Stimulated activated CD4-positive, alpha-beta T cell treated with anti-CD3 and anti-CD28 coated beads, Interleukin-12 subunit alpha, Interleukin-12 subunit beta, amount 100 ng/mL, for 48 hours (primary cell): ENCODE measurements at places on chromosomes 11 and 22.

DNA sequence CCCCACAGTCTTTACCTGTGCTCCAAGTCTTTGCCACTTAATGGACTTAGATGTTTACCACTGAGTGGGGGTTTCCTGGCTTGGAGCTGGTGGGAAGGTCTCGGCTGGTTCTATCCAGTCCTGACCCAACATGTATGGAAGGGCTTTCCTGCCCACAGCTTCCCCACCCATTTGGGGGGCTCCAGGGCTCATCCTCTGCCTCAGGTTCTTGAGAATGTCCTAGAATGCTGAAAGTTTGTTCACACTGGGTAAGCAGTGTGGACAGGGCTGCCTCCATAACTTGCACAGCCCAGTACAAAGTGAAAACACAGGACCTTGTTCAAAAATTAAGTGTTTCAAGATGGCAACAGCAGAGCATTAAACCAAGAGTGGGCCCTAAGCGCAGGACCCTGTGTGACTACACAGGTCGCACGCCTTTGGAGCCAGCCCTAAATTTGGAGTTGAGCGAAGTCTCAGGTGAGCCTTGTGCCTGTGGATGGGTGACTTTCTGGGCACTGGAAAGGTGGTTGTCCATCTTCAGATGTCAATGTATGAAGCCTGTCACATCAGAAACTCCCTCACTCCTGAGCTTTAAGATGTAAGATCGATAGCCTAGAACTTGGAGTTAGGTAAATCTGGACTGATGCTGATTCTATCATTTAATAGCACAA, 72.7 kb upstream of the NARS2 start:
- no peak for DNase-seq

GRCh38 chr11:63966444-63966843, 8.0 kb upstream of the COX8A start:
- DNase-seq = no peak

- DNase-seq = no peak
Measured at GRCh38 chr11:2927121-2927800, 2.0 kb downstream of the PHLDA2 start.

DNA sequence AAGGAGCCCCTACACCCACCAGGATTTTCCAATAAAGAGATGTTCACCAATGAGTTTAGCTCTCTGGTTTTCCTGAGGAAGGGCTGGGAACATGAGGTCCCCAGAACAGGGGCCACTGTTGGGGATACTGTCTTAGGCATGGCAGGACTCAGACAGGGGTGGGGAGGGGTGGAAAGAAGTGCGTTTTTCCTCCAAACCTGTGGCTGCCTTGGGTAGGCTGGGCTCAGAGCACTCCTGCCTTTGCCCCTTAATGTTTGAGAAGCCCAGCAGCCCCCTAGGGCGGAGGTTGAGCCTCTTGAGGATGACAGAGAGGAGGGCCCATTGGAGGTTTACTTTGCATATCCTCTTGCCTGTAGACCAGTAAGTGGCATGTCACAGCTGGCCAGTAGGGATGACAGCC, 10.6 kb downstream of the MTFP1 start:
- no peak for DNase-seq

GRCh38 chr11:34204396-34205279, 99.2 kb downstream of the NAT10 start:
- DNase-seq = no peak

- no peak for DNase-seq
Measured at GRCh38 chr11:57638005-57638781, 11.5 kb downstream of the YPEL4 start.

DNA sequence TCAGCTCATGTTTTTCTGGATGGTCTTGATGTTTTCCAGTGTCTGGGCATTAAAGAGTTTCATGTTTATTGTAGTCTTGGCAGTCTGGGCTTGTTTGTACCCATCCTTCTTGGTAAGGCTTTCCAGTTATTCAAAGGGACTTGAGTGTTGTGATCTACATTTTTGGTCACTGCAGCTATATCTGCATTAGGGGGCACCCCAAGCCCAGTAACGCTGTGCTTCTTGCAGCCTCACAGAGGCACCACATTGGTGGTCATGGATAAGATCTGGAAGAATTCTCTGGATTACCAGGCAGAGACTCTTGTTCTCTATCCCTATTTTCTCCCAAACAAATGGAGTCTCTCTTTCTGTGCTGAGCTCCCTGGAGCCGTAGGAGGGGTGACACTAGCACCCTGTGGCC, 451.5 kb upstream of the FAT3 start:
- no peak for DNase-seq

GRCh38 chr11:111983187-111983986, 41.8 kb upstream of the DLAT start:
- DNase-seq = no peak

DNA sequence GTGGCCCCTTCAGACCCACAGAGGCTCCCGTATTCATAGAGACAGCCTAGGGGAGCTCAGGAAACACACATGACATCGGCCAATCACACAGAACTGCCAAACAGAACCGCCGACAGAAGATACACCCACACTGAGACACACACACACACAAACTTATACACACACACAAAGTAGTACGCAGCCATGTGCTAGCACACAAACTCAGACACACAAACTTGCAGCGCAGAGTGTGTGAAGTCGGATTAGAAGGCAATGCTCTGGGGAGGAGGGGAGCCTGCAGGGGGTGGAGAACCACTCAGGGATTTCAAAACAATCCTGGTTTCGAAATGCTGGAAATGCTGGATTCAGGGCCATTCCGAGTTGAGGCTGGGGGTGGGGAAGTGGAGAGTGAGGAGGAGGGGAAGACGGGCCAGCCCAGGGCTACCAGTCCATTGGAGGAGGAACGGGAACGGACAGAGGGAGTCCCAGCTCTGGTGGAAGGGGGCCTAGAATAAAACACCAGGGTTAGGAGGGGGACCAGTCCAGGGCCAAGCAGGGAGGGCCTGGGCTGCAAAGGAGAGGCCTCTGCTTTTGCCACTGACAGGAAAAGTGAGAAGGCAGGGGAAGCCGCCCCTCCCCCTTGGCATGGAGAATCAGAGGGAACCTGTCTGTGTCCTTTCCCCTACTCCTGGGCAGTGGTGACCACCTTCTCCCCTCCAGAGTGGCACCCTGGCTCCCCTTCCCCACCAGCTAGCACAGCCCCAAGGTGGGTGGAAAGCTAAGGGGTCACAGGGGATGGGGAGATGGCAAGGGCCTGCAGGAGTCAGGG, 4.4 kb downstream of the BCL9L start:
- DNase-seq = no peak

- DNase-seq = no peak
Measured at GRCh38 chr22:37529652-37530345, 10.6 kb upstream of the CARD10 start.
